ENCODE measurements at places on chromosomes 7 and 10.

DNA sequence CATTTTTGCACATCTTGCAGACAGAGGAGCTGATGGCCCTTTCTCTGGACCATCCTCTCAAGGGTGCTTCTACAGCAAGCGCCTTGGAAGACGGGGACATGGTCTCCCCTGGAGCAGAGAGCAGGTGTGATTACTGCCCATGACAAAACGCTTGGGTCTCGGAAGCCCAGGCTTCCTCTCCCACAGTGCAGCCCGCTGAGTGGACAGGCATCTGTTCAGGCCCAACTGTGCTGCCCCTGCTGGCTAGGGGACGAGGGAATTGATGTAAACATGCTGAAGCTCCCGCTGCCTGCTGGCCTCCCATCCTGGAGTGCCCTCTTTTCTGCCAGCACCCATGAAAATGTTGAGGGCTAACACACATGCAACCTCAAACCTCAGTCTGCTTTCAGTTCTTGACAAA, 14.3 kb downstream of the IL15RA start:
- no peak for DNase-seq

DNA sequence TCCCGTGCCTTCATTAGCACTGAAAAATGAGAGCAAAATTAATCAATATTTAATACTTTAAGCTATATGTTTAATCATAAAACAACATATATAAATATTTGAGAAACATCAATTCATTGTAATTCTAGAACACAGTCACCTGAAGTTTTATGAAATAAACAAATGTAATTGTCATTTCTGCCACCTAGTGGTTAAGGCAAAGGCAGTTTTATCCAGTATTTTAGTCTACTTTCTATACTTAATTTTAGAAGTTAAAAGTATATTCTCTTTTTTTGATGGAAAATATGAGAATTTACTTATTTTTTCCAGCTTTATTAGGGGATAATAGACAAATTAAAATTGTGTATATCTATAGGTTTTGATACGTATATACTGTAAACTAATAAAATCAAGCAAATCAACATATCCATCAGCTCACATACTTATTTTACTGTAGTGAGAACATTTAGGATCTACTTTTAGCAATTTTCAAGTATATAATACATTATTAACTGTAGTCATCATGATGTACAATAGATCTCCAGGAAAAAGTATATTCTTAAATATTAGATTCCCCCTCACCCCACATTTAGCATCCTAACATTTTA, 16.9 kb downstream of the PCGF6 start:
- peak; percentile 45 for DNase-seq

- no peak for DNase-seq
These were observed 38.8 kb downstream of the CDHR3 start for GRCh38 chr7:106001886-106002285.

GRCh38 chr7:74256491-74257408, 2.6 kb upstream of the RFC2 start:
- peak; percentile 2 for DNase-seq

GRCh38 chr7:94683066-94683465, 27.1 kb upstream of the SGCE start:
- no peak for DNase-seq

DNA sequence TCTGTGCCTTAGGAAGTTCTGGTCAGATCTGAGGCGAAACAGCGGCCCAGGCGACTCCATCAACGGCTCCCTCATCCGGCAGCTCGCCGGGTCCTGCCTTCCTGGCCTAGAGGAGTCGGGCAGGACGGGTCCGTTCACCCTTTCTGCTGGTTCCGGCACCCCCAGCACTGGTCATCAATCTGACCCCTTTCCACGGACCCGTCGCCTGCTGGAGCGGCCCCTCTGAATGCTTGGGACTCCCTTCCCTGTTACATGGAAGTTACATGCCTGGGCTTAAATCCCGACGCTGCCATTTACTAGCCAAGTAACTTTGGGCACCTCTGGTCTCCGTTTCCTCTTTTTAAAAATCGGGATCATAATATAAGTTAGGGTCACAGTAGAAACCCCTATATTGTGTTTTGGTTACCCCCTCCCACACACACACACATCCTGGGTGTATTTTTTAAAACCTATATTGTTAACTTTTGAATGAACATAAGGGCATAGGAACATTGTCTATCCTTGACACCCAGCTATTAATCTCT, 607 bp upstream of the GGCT start:
- DNase-seq, result no peak

GRCh38 chr10:89505640-89506275, 29.6 kb downstream of the SLC16A12 start:
- DNase-seq, result no peak

- DNase-seq, result no peak
These were observed 89.6 kb downstream of the FZD1 start for GRCh38 chr7:91353848-91354247.

All from GM13976 (cell line).